ENCODE measurements at places on chromosomes 6 and 20. TPM values are rescaled to one million over a fixed set of nuclear protein-coding genes. Genes with fewer than 3 reads are reported as not detected.

GRCh38 chr6:128208078-128208477 lies 307.2 kb upstream of the THEMIS start:
- DNase-seq = no peak

DNA sequence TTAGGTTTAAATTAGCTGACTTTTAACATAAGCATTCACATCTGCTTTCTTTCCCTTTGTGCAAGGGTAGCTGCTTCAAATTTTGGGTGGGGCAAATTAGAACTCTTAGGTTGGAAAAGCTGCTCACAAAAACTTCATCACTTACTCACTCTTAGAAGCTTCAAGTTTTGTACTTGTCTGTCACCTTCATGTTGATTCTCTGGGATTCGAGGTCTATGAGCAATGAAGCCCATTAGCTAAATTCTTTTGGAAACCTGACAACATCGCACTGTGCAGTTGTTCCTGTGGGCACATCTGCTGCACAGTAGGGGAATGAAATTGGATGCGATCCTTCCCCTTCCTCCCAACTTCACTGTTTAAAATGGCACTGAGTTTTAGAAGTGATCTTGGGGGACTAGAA lies 156.1 kb downstream of the UBE3D start:
- DNase-seq = no peak

DNA sequence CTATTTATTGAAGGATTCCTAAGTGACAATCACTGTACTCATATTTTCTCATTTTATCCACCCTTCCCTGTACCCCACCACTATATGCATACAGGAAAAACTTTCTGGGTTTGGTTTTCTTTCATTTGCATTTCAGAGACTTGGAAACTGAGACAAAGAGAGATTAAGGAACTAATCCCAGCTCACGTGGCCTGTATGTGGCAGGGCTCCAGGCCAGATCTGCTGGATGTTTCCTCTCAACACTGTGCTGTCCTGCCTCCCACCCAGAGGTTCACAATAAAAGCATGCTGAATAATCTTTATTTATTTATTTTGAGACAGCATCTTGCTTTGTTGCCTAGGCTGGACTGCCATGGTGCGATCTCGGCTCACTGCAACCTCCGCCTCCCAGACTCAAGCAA lies 50.2 kb downstream of the CEP162 start:
- no peak for DNase-seq

DNA sequence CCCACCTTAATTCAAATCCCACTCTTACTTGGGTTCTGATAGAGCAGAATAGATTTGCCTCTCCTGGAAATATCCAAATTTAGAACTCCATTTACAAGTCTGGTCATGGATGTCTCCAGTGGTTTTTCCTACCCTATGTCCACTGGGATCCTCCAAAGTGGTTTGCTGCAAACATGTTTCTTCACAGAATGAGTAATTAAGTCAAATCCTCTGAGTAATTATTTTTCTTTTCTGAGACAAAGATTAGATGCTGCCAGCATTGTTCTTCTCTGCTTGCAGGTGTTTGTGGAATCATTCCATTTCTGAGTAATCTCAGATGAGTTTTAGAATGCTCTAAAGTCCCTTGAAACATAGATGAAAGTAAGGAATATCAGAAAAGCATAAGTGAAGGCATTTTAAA lies 21.9 kb downstream of the DTD1 start:
- no peak for DNase-seq

GRCh38 chr20:4666001-4666479 lies 55.7 kb upstream of the PRND start:
- peak; percentile 84 for DNase-seq

- DNase-seq = peak; percentile 87
Observed at GRCh38 chr6:90286884-90287488, 9.7 kb downstream of the BACH2 start.

DNA sequence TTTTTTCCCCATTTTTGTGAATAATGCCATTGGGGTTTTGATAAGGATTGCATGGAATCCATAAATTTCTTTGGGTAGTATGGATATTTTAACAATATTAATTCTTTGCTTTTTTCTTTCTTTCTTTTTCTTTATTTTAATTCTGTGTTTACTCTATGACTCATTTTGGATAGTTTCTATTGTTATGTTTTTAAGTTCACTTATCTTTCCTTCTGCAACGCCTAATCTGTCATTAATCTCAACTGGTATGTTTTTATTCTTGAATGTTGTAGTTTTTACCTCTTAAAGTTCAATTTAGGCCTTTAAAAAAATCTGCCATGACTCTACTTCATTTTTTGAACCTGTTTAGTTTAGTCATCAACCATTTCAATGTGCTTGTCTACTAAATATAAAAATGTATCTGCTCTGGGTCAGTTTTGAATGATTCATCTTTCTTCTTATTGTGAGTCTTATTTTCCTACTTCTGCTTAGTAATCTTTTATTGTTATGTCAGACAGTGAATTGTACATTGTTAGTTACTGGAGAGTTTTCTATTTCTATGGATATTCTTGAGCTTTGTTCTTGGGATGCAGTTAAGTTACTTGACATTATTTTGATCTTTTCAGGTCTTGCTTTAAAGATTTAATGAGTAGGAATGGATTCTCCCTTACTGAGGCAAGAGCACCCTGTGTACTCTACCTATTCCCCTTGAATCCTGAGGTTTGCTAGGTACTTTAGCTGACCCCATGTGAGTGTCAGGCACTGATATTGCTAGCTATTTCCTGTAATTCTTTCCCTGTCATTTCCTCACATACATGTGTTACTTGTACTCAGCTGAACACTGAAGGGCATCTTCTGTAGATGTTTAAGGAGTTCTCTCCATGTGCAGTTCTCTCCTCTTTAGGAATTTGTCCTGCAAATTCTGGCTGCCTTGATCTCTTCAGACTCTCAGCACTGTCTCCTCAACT lies 104.2 kb downstream of the TFAP2B start:
- no peak for DNase-seq

GRCh38 chr6:148653138-148653776 lies 93.6 kb upstream of the UST start:
- DNase-seq = no peak

- DNase-seq = no peak
Observed at GRCh38 chr20:10651227-10651990, 22.4 kb downstream of the JAG1 start.

DNA sequence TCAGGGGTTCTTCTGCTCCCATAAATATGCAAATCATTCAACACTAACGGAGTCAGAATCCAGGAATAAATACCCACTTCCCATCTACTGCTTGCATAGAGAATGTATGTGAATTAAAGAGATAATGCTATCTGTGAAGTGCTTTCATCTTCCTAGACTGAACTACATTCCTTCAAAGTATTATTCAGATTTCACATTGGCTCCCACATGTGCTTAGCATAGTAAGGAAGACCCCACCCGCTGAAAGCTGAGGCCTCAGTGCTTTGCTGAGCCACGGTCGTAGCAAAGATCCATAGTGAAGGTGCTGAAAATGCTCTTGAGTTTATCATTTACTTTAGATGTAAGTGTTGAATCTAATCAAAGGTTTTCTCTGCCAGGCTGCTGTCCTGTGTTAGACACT lies 97.0 kb upstream of the SPACA1 start:
- DNase-seq = no peak

DNA sequence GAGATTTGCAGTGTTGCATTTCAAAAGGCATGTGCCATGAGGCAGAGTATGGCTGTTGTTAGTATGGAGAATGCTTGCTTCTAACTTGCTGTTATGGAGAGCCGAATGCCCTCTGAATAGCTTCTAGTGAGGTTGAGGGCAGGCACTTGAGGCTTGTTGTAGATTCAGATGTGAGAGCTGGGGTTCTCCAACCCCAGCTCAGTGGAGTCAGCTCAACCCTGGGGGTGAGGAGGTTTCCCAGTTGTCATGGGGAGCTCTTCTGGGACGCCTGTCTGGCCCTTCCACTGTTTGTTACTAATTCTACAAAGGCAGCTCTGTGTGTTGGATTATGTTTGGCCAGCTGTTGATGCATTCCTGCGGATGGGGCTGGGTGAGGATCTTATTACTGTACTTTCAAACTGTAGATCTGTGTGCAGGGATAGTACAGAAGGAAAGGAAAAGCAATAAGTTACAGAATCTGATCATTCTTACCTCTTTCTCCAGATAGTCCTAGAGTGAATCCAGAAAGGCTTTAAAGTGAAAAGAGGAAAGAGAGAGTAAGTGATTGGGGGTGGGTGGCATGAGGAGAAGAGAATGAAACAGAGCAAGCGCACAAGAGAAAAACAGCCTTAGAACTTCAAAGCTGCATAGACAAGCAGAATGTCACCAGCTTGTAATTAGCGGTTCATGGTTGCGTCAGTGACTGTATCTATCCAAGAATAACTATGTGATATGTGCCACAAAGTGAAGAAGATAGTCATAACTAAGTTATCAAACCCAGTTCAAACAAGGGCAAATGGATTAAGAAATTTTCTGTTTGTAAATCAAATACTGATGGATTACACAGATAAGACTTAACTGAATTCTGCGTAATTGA lies 148.7 kb downstream of the PRL start:
- DNase-seq = no peak

- DNase-seq = no peak
Observed at GRCh38 chr6:43990627-43991619, 136.3 kb downstream of the MRPL14 start.

DNA sequence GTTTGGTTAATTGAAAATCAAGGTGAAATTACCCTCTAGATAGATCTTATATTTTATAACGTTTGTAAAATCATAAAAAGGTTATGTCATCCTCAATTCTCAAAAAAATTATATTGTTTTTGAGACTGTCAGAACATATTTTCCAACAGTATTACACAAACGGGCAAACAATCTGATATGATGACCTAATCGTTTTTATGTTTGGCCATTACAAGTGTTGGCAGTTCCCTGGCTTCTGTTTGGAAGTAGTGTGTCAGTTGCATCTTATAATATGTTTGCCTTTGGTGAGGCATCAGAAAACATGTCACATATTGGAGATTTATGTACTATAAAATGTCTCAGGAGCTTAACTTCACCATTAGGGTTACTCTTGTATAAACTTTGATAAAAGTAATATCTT lies 308.1 kb upstream of the EPHA7 start:
- no peak for DNase-seq

DNA sequence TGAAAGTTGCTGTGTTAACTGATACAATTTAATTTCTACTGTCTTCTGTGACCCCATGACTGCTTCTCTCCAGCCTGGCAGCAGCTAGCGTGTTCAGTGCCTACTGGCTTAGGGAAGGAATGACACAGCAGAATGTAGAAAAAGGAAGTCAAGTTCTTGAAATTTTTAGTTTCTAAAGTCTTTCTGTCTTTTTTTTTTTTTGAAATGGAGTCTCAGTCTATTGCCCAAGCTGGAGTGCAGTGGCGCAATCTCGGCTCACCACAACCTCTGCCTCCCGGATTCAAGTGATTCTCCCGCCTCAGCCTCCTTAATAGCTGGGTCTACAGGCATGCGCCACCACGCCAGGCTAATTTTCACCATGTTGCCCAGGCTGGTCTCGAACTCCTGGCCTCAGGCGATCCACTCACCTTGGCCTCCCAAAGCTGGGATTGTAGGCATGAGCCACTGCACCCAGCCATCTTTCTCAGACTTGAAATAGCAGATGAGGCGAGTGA lies 39.3 kb downstream of the PCNA start:
- DNase-seq = peak; percentile 71

GRCh38 chr6:960356-960755 lies 267.4 kb upstream of the EXOC2 start:
- DNase-seq = no peak

DNA sequence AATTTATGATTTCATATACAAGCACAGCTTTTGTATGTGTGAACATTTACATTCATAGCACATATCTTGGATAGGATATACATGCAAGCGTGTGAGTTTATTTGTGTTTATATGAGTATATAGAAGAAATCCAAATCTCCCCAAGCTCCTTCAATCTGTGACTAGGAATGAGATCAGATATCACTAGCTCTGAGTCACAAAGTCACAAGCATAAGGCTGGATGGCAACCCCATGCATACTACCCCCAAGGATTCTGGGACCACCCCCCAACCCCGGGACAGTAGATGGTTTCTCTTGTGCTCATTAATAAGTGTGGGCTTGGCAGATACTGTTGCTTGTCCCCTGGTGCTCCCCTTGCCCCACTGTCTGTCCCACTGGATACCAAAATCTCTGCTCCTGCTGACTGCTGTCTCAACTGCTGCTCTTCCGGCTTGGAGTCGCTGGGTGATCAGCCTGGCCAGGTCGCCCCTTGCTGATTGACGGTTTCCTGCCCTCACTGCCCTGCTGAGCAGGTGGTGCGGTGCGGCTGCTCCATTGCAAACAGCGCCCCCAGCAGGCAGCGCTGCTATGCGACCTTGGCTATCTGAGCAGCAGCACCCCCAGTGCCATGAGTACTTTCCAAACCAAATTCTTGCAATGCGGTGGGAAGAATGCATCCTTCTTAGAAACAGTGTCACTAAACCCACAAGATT lies 279.4 kb downstream of the CD83 start:
- DNase-seq = no peak

DNA sequence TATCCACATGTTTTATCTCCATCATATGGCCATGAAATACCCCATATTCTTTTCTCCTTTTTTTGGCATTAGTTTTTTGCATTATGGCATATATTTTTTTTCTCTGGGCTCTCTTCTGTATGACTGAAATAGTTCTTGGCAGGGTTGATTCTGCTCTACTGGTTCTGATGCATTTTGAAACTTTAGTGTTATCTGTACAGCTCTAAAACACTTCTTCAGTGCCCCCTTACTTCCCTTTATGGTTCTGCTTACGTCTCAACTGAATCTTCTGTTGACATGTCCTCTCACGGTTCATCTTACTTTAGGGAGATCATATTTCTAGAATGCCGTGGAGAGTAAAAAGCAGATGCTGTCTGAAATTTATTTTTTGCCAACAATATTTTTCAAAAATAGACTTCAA lies 23.2 kb upstream of the TXNDC5 start:
- no peak for DNase-seq

DNA sequence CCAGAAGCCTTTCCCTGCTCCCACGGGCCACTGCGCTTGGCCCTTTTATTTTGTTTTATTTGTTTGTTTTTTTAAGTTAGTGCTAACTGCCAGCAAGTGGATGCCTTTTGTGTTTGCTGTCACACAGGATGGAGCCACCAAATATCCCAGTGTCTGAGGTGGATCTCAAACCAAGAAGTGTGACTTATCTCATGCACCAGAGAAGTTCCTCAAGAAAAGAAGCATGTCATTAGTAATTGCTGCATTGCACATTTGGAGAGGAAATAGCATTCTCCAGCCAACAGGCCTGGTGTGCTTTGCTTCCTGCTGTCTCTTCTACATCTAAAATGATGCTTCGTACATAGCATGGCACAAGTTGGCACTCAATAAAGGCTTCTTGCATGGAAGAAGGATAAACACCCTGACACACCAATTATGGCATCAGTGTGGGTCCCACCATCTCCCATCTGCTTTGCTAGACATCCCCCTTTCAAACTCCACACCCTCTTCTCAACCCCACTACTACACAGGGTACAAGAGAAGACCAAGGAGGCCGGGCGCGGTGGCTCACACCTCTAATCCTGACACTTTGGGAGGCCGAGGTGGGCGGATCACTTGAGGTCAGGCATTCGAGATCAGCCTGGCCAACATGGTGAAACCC lies 1.9 kb upstream of the ATP9A start:
- DNase-seq = no peak

Gene FAM50B
- 9.8 TPM for total RNA-seq

Gene TMEM200A
- 1.3 TPM for total RNA-seq

Gene TTBK1
- 0.72 TPM for total RNA-seq

Gene CAPN11
- total RNA-seq = not detected

Gene MROH8
- 1.3 TPM for total RNA-seq

Gene LPA
- total RNA-seq = not detected

Gene COL12A1
- 0.05 TPM for total RNA-seq

Gene HTR1B
- total RNA-seq = not detected

Gene SAMD3
- 2.5 TPM for total RNA-seq

Gene BCAS4
- total RNA-seq = 7.2 TPM

Gene KIF6
- 0.17 TPM for total RNA-seq

Gene SEMG1
- not detected for total RNA-seq

Gene TREM1
- not detected for total RNA-seq

Gene TCF15
- total RNA-seq = 0.12 TPM

Gene DLK2
- 1.6 TPM for total RNA-seq

Gene FAM229B
- total RNA-seq = 0.91 TPM
